ENCODE measurements at places on chromosomes 16 and 17. TPM values are rescaled to one million over a fixed set of nuclear protein-coding genes. Genes with fewer than 3 reads are reported as not detected.

SDR42E1 gene
- 0.34 TPM for total RNA-seq

SP6 gene
- 0.06 TPM for total RNA-seq

CPNE7 gene
- total RNA-seq: not detected

TOM1L1 gene
- 44.0 TPM for total RNA-seq

CCL22 gene
- total RNA-seq: not detected

DNA sequence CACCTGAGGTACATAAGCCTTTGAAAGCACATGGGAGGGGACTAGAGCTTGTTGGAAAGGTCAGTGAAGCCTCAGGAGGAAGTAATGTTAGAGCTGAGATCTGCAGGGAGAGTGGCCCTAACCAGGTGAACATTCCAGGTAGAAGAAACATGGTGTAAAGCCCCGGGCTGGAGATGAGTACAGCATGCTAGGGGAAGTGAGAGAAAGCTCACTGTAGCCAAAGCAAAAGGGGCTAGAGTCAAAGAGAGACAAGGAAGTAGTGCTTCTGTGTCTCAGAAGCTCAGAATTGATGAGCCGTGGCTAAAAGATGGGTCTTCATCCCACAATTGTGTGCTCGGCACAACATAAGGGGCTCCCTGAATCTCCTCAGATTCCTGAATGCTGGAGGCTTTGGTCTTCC lies 481.8 kb downstream of the XYLT1 start:
- H3K4me1 ChIP-seq: no peaks in the 10 kb centered on the region
- no peak overlapping the region for H3K27ac ChIP-seq
- no peaks in the 10 kb centered on the region for H3K27me3 ChIP-seq
- H3K36me3 ChIP-seq: no peaks in the 10 kb centered on the region
- DNase-seq: no peak

- no peak overlapping the region for H3K4me3 ChIP-seq
- no peak for DNase-seq
- H3K27ac ChIP-seq: no peak overlapping the region
- H3K36me3 ChIP-seq: no peaks in the 10 kb centered on the region
- H3K27me3 ChIP-seq: no peaks in the 10 kb centered on the region
Measured at GRCh38 chr16:12539185-12539929, 264.3 kb downstream of the CPPED1 start.

DNA sequence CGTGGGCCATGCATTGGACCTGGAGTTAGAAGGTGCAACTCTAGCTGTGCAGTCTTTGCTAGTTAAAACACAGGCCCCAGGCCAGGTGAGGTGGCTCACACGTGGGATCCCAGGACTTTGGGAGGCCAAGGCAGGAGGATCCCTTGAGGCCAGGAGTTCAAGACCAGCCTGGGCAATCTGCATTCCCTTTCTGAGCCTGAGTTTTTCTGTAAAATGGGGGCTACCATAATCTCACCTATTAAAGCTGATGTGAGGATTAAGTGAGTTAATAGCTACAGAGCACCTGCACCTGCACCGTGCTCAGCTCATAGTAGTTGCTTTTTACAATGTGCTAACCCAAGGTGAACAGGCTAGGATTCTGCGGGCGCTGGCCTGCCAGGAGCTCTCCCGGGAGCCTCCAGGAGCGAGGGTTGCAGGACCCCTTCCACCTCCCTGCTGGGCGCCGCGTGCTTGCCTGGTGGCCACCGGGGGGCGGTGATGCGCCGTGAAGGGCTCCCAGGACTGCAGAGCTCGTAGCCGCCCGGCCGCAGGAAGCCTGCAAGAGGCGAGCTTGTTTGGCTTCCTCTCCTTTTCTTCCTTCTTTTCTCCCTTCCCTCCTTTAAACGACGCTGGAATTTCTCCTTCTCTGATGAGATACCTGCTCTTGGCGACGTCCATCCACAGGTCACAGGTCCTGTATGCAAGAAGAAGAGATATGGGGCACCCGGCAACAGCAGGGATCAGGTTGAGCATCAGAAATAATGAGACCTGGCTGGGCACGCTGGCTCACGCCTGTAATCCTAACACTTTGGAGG lies 51.3 kb downstream of the ZFP90 start:
- H3K27me3 ChIP-seq: no peaks in the 10 kb centered on the region
- H3K27ac ChIP-seq: no peak overlapping the region
- H3K36me3 ChIP-seq: no peaks in the 10 kb centered on the region
- H3K4me3 ChIP-seq: no peak overlapping the region
- DNase-seq: peak; percentile 58

- H3K27ac ChIP-seq: no peak overlapping the region
- no peaks in the 10 kb centered on the region for H3K27me3 ChIP-seq
- H3K4me3 ChIP-seq: no peak overlapping the region
- peak; percentile 71 for DNase-seq
Measured at GRCh38 chr16:83826146-83826913, 18.6 kb downstream of the HSBP1 start.

DNA sequence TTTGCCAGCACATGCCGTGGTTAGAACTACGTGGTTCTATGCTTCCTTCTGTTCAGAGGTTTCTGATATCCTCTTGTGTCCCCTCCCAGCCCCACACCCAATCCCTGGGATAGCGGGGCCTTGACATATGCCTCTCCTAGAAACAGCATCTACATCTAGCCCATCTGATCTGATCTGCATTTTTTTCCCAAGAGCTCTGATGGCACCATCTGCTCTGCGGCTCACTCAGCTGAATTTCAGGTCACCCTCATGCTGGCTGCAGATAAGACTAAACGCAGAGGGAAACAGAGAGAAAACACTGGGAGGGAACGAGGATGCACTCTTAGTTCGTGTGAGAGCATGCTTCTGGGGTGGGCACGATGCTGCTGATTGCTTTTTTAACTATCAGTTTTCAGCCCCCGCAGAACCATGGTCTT lies 10.7 kb downstream of the WIPI1 start:
- H3K27me3 ChIP-seq: no peaks in the 10 kb centered on the region
- no peak overlapping the region for H3K4me3 ChIP-seq
- no peak overlapping the region for H3K27ac ChIP-seq
- H3K4me1 ChIP-seq: peaks cover 4% of the 10 kb centered on the region

- H3K4me1 ChIP-seq: peaks cover 18% of the 10 kb centered on the region
- no peaks in the 10 kb centered on the region for H3K27me3 ChIP-seq
- no peaks in the 10 kb centered on the region for H3K36me3 ChIP-seq
- no peak for DNase-seq
Measured at GRCh38 chr16:30377050-30377811, 2.6 kb downstream of the MYL11 start.

DNA sequence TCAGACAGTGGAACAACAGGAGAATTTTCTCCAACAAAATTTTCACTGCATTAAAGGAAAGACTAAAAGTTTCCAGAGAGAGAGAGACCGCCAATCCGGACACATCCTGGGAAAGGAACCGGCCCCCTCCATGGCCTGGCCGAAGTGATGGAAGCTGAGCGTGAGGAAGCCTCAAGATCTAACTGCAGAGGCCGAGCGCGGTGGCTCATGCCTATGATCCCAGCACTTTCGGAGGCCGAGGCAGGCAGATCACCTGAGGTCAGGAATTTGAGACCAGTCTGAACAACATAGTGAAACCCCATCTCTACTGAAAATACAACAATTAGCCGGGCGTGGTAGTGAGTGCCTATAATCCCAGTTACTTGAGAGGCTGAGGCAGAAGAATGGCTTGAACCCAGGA lies 3.9 kb downstream of the CTRB2 start:
- H3K36me3 ChIP-seq: no peaks in the 10 kb centered on the region
- no peaks in the 10 kb centered on the region for H3K4me1 ChIP-seq
- no peaks in the 10 kb centered on the region for H3K27me3 ChIP-seq
- H3K27ac ChIP-seq: no peak overlapping the region
- DNase-seq: no peak

DNA sequence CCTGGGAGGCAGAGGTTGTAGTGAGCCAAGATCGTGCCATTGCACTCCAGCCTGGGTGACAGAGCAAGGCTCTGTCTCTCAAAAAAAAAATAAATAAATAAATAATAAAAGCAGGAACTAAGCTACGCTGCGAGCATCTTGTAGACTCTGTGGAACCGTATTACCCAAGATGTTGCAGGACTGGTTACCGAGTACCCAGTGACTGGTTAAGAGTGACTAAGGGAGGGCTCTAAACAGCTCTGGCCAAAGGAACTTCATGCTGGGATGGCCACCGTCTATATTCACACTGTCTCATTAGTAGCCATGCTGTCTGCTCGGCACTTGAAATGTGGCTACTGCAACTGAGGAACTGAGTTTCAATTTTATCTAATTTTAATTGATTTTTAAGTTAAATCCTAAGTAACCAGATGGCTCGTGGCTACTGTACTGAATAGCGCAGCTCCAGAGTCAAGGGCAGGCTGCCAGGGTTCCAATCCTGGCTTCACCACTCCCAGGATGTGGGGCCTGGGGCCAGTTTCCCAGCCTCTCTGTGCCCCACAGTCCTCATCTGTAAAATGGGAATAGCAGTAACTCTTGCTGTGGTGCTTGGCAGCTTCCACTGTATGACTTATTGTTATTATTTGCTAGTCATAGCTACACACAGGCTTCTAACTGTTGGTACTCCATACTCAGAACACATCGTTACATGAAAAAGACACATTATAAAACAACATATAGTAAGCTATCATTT lies 3.0 kb downstream of the NTAN1 start:
- no peak overlapping the region for H3K27ac ChIP-seq
- no peaks in the 10 kb centered on the region for H3K36me3 ChIP-seq
- H3K4me1 ChIP-seq: peaks cover 4% of the 10 kb centered on the region
- no peaks in the 10 kb centered on the region for H3K27me3 ChIP-seq
- DNase-seq: no peak

- peaks cover 12% of the 10 kb centered on the region for H3K4me1 ChIP-seq
- peak; percentile 80 for DNase-seq
- H3K4me3 ChIP-seq: no peak overlapping the region
- no peaks in the 10 kb centered on the region for H3K36me3 ChIP-seq
- H3K27ac ChIP-seq: no peak overlapping the region
- peaks cover 4% of the 10 kb centered on the region for H3K27me3 ChIP-seq
Measured at GRCh38 chr16:2983706-2984136, 3.5 kb upstream of the PKMYT1 start.

- H3K27ac ChIP-seq: no peak overlapping the region
- no peaks in the 10 kb centered on the region for H3K36me3 ChIP-seq
- H3K27me3 ChIP-seq: peaks cover 18% of the 10 kb centered on the region
Measured at GRCh38 chr16:86337581-86338402, 172.5 kb upstream of the FOXF1 start.

GRCh38 chr16:46976550-46976949 lies 3.1 kb upstream of the DNAJA2 start:
- DNase-seq: no peak
- H3K27me3 ChIP-seq: no peaks in the 10 kb centered on the region
- no peaks in the 10 kb centered on the region for H3K36me3 ChIP-seq
- no peak overlapping the region for H3K27ac ChIP-seq
- no peak overlapping the region for H3K4me3 ChIP-seq

GRCh38 chr16:15051387-15051951 lies 4.4 kb downstream of the NTAN1 start:
- H3K4me3 ChIP-seq: no peak overlapping the region
- H3K36me3 ChIP-seq: no peaks in the 10 kb centered on the region
- H3K27ac ChIP-seq: no peak overlapping the region
- no peaks in the 10 kb centered on the region for H3K27me3 ChIP-seq
- no peaks in the 10 kb centered on the region for H3K4me1 ChIP-seq

GRCh38 chr17:67403483-67403882 lies 26.4 kb downstream of the PITPNC1 start:
- H3K36me3 ChIP-seq: no peaks in the 10 kb centered on the region
- no peak overlapping the region for H3K27ac ChIP-seq
- no peak for DNase-seq
- H3K4me3 ChIP-seq: no peak overlapping the region
- H3K4me1 ChIP-seq: no peaks in the 10 kb centered on the region

DNA sequence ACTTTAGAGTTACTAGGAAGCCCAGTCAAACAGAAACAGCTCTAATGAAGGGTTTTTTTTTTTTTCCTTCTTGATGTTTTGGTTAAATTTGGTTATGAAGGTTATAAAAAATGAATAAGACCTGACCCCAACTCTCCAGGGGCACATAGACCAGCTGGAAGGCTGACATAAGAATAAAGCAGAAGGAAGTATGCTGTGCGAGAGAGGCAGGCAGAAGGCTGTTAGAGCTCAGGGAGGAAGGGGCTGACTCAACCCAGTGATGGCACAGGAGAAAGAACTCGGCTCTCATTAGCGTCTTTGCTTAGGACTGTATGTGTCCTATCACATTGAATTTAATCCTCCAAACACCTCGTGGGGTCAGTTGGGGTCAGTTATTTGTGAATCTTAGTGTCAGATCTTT lies 474.6 kb downstream of the PMP22 start:
- H3K4me1 ChIP-seq: no peaks in the 10 kb centered on the region
- no peaks in the 10 kb centered on the region for H3K36me3 ChIP-seq
- H3K4me3 ChIP-seq: no peak overlapping the region
- peaks cover 8% of the 10 kb centered on the region for H3K27me3 ChIP-seq
- DNase-seq: no peak
- no peak overlapping the region for H3K27ac ChIP-seq
